ENCODE measurements at places on chromosomes 13 and 19.
A peak's percentile ranks its signal among the peaks of the same experiment; 100 is the strongest.

- no peak for DNase-seq
These were observed 47.3 kb downstream of the DHRS12 start for GRCh38 chr13:51756651-51757050.

GRCh38 chr13:39037410-39037879, 444 bp downstream of the PROSER1 start:
- DNase-seq, result no peak

DNA sequence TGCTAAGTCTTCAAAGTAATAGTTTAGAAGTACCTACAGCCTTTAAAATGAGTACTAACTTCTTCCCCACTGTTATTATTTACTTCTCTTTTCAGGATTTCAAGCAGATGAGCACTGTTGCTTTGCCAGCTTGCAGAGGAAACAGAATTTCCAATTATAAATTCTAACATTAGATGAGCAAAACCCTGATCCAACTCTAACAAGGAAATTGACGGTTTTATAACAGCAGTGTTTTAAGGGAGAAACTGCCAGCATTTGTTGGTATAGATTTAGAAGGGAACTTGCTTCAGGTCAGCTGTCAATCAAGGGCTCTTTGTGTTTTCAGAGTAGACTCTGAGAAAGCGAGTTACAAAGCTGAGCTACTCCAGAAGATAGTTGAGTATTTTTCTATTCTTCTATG, 120.5 kb downstream of the RAP2A start:
- no peak for DNase-seq

DNA sequence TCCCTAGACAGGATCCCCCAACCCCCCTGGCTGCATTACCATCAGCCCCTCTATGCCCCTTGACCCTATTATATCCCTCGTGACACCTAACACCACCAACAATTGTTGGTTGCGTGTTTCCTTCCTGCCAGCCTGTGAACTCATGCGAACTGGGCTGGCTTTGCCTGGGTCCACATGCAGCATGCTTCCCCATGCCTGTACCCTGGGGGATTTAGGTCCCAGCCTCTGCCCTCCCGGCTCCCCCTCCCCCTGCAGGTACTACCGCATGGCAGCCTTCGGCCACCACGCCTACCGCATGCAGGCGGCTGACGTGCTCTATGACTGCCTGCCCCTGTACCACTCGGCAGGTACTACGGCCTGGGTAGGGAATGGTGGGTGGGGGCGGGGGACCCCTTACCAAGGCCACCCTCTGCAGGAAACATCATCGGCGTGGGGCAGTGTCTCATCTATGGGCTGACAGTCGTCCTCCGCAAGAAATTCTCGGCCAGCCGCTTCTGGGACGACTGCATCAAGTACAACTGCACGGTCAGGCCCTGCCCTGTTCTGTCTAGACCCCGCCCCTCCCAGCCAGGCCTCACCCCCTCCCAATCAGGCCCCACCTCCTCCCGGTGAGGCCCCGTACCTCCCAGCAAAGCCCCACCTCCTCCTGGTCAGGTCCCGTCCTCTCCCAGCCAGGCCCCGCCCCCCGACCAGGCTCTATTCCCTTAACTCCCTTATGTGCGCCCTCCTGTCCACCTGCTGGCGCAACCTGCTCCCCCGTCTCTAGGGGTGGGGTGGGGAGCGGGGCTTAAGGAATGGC, 18.5 kb downstream of the SLC27A1 start:
- DNase-seq, result peak; percentile 37

DNA sequence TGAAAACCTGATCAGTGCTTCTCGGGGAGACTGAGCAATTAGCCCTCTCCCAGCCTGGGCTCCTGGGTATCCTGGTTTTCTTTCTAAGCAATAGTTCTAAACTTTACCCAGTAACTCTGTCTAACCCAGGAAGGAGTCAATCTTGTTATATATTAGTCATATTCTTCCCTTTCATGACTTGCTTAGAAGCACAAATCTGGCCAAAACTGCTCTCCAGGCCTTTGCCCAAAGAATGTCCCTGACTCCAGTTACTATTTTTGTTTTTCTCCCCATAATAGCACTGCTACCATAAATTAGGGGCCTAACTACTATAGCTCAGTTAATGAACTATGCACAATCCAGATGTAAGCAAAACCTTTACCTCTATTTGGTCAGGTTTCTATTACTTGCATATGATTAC, 355.8 kb upstream of the HTR2A start:
- no peak for DNase-seq

GRCh38 chr19:36041831-36042230, 9.2 kb upstream of the CLIP3 start:
- DNase-seq, result peak; percentile 93

DNA sequence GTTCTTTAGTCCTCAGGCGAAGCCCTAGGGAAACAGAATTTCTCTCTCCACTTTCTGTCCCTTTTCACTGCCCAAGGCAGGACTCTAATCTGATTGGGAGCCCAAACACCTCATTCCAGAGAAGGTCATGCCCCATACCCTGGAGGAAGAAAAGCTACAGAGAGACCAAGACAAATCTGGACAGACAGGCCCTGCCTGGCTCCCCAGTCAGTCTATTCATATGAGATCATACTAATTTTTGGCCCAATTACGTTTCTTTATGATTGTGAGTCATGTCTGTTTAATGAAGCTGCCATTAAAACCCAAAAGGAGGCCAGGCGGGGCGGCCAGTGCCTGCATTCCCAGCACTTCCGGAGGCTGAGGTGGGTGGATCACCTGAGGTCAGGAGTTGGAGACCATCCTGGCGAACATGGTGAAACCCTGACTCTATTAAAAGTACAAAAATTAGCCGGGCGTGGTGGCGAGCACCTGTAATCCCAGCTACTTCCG, 3.3 kb upstream of the AP3D1 start:
- no peak for DNase-seq

DNA sequence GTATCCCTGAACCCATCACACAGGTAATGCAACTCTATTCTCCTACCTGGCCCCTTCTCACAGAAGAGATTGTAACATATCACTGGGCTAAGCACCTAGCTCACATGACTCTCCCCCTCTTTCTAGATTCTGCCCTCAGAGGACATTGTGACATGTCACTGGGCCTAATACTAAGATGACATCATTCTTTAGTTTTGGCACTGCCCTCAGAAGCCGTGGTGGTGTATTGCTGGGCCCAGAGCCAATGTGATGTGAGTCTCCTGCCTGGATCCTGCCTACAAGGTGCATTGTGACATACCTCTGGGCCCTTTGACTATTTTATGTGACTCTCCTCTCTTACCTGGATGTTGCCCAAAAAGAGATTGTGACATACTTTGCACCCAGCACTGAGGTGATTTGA, 21.4 kb upstream of the ZNF730 start:
- DNase-seq, result no peak

GRCh38 chr19:21362291-21362690, 3.5 kb downstream of the ZNF738 start:
- DNase-seq, result no peak

GRCh38 chr19:44806291-44806690, 2.6 kb upstream of the BCAM start:
- no peak for DNase-seq

- no peak for DNase-seq
These were observed 128.5 kb upstream of the TMTC4 start for GRCh38 chr13:100803091-100803490.

Measured in fibroblast of skin of scalp (primary cell).